ENCODE measurements at places on chromosomes 2 and 18.
A peak's percentile ranks its signal among the peaks of the same experiment; 100 is the strongest.

- DNase-seq = no peak
Observed at GRCh38 chr2:38666556-38666910, 619 bp downstream of the GALM start.

DNA sequence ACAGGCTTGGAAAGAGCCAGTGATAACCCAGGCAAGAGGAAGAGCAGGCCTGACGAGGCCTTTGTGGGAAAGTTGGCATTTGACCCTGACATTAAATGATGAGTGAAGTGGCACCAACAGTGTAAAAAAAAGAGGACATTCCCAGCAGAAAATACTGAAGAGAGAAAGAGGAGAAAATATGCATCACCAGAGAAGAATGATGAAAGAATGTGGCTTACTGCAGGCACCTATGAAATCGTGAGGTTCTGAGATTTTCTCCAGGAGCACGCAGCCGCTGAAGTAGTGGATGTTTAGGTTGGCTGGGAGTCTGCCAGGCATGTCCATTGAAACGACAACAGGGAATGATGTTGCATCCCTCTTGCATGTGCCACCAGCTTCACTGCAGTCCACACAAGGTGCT is 13.8 kb downstream of the EHD3 start:
- no peak for DNase-seq

DNA sequence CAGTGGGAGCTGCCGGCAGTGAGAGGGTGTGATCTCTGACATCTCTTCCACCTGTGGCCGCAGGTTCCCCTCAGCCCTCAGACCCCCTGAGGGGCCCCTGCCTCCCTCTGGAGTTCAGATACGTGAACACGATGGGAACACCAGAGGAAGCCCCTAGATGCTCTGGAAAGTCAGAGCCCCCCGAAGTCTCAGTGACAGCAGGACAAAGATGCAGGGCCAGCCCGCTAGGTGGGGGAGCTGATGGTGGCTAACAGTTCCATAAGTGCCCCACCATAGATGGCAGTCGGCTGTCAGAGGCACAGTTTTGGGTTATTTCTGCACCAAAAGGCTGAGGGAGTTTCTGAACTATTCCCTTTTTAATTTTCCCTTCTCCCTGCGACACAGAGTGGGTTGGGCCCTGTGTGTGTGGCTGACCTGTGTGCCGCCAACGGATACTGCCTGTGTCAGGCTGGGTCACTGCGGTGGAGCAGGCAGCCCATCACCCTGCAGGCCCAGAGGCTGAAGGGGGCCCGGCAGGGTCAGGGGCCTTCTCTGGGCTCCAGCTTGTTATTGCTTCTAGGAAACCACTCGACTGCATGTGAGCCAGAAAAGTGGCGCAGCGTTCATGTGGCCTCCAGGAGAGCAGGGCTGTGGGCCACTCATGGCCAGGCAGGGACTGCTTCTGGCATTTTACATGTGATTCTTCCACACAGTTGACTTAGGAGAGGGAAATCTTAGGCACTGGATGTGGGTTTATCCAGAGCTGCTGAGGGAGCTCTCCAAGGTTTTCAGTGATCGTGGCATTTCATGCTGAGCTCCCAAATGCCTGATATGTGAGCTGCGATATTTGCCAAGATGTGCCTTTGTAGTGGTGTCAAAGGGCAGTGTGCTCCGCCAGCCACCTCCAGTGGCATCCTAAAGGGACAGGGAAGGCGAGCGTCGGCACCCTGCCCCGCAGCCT is 225.1 kb downstream of the SH3RF3 start:
- no peak for DNase-seq

DNA sequence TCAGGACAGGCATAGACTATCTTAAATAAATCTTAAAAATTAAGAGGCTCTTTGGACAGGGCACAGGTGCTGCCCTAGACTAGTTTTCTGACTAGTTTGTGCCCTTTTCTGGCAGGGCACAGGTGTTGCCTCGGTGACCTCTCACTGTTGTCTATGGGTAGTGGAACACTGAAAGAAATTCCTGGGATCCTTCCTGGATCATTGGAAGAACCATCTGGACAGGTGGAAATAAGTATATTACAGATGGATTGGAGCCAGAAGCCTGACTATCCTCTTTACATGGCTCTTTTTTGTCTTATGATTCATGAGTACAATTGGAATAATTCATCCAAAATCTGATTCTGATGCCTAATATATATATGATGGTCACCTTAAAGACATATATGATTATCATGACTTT is 286.6 kb downstream of the RIT2 start:
- DNase-seq = no peak

- DNase-seq = peak; percentile 84
Observed at GRCh38 chr2:44964752-44965236, 23.3 kb downstream of the SIX3 start.

DNA sequence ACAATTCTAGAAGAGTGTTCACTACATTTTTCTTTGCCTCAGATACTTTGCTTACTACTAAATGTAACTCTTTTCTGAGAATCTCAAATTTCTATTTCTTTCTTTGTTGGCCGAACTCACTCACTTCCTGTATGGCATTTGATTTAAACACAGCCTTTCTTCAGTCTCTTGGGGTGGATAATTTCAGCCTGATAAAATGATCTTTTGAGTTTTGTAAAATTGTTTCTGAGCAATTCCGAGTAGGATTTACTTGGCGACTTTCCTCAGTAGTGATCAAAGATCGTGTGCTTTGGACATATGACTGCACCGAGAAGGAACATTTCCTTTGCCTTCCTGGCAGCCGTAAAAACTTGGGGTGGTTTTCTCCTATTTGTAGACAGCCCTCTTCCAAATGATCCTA is 127.4 kb downstream of the DCDC2C start:
- DNase-seq = no peak

GRCh38 chr2:46167924-46168323 is 129.3 kb upstream of the EPAS1 start:
- DNase-seq = no peak
